ENCODE measurements at places on chromosomes 2 and 18. TPM values are rescaled to one million over a fixed set of nuclear protein-coding genes. Genes with fewer than 3 reads are reported as not detected.

GRCh38 chr2:20668451-20668850 lies 1.5 kb downstream of the GDF7 start:
- DNase-seq = no peak

DNA sequence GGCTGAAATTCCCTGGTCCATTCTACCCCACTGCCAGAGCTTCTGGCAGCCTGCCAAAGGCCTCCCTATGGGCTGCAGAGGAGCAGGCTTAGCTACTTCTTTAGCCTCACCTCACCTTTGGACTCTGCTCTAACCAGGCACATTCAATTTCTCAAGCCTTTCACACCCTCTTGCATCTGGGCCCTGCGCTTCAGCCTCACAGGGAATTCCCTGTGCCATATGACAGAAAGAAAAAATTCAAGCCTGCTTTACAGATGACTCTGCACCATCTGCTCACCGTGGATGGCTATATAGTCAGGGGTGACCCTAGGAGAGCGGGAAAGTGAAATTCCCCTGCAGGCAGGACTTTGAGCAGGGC lies 62.5 kb downstream of the REEP1 start:
- no peak for DNase-seq

Gene ATP6V1B1
- total RNA-seq = not detected

DNA sequence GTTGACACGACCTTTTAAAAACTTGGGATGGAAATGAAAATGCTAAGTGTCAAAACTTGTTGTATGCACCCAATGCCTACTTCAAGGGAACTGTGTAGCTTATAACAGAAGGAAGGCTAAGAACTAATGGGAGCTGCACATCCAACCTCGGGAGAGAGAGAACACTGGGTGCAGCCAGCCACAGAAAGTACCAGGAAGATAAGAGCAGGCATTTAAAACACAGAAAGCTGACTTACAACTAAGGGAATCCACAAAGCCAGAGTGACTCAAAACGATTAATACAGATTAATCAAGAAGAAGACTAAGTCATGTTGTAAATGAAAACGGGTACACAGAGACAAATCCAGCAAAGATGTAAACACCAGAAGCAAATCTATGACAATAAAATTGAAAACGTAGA lies 113.4 kb downstream of the HDAC4 start:
- DNase-seq = peak; percentile 58

DNA sequence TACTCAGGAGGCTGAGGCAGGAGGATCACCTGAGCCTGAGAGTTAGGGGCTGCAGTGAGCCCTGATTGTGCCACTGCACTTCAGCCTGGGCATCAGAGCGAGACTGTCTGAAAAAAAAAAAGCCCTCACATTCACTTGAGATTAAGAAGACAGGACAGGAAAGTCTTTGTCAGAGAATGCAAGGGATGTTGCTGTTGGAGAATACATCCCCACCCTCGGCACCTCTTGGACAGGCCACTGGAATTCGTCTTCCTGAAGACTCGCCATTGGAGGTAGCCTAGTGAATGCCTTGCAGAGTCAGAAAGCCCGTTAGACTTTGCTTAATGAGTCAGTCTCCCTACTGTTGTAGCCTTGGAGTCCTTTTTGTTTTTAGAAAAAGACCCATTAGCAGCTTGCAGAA lies 205.6 kb downstream of the FAM210A start:
- no peak for DNase-seq
